NCI-H2171 (cell line): ENCODE measurements at places on chromosomes 7 and 10.

DNA sequence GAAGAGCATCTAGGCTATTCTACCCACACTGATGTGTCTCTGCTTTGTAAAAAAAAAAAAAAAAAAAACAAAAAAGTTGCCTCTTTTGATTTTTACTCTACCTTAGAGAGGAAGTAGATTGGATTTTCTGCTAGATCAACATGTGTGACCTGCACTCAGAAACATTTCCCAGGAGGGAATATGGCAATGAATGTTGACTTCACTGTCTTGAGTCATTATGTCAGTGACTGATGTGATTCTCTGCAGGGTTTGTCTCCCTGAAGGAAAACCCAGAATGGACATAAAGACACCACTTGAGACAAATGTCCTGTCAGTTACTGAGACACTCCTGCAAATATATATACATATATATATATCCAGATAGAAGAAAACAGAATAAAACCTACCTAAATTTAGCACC lies 370.3 kb downstream of the BMPER start:
- no peak for DNase-seq

DNA sequence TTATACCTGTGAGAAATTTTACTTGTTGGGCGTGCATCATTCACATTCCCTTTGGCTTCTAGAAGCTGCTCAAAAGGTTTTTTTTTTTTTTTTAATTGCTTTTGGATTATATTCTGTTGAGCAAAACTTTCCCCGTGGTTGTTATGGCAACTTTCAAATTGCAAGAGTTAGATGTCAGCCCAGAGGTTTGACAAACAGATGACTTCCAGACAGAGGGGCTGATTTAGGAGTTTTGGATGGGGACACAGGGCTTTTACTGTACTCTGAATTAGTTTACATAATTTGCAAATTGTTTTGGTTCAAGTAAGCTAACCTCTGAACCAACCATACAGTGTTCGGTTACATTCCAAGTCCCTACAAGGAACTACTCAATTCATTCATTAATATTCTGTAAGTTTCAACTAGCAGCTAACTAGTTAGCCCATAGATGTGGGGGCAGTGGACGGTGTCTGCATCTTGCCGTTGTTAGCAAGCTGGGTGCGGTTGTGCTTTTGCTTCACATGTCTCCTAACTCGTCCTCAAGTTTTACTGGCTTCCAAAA lies 66.4 kb upstream of the JAZF1 start:
- no peak for DNase-seq

- DNase-seq = no peak
Observed at GRCh38 chr7:108629651-108630400, 60.2 kb downstream of the DNAJB9 start.

DNA sequence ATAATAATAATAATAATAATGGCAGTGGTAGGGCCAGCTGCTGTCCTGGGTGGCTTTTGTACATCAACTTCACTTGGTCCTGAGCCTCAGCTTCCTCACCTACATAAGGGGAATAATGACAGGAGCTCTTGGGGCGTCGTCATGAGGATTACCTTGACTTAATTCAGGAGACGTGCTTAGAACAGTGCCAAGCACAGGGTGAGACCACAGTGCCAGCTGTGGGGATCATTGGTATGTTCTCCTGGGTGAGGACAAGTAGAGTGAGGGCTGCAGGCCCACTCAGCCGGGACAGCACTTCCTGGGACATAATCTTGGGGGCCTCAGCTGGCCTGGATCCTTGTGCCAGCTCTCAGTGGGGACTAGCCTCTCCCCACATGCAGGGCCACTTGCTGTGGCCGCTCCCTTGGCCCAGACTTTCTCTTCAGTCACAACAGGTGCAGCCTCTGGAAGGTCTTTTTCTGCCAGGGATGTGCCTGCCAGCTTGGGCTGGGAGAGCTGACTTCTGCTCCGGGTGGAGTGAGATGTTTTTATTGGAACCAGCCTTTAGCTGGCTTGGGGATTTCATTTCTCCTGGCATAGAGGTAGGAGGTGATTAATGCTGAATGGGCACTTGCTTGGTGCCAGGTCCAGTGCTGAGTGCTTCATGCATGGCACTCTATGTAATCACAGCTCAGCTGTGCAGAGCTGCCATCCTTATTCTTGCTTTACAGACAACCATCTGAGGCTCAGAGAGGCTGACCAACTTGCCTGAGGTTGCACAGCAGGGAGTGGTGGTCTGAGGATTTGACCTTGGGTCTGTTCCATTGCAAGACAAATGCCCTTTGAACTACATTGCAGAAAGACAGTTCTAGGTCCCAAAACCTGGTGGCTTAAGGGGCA lies 45.3 kb downstream of the TSPAN15 start:
- no peak for DNase-seq

DNA sequence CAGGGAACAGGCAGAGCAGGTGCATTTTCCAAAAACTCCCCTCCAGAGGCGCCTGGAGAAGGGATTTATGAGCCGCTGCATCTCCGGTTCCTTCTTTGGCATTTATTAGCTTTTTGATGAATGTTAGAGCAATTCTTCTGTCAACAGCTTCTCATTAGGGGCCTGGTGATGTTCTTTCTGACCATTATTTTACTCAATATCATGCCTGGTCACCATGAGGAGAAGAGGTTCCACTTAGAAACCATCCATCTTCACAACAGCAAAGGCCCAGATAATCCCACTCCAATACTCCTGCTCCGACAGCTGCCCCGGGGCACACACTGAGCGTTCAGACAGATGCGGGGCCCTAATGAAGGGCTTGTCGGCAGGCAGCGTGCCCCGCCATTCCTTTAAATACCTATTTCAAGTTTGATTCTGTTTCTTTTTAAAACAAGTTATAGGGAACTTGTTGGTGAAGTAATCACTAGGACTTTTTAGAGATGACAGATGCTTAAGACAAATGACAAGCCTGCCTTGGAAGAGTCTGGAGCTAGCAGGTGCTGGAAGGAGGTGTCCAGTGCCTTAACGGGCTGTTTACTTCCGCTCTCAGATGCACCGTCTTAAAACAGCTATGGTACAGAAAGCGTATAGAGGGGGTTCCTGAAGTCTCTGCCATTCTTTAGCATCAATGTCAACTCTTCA lies 31.7 kb downstream of the ECHDC3 start:
- no peak for DNase-seq

- DNase-seq = no peak
Observed at GRCh38 chr7:46133072-46133471, 212.0 kb upstream of the IGFBP3 start.

GRCh38 chr10:82377608-82378007 lies 502.6 kb downstream of the NRG3 start:
- DNase-seq = no peak

- DNase-seq = no peak
Observed at GRCh38 chr10:75941223-75941801, 509.9 kb downstream of the LRMDA start.

GRCh38 chr10:68235581-68235980 lies 3.7 kb upstream of the ATOH7 start:
- no peak for DNase-seq

DNA sequence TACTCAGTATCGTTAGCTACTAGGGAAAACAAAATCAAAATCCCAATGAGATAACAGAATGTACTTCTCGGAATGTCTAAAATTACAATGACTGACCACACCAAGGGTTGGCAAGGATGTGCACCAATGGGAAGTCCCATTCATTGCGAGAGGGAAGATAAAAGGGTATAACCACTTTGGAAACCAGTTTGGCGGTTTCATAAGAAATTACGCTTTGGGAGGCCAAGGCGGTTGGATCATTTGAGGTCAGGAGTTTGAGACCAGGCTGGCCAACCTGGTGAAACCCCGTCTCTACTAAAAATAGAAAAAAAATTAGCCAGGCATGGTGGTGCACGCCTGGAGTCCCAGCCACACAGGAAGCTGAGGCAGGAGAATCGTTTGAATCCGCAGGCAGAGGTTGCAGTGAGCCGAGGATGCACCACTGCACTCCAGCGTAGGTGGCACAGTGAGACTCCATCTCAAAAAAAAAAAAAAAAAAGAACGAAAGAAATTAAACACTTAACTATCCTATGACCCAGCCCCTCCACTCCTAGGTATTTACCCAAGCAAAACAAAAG lies 7.6 kb downstream of the HACD1 start:
- DNase-seq = peak; percentile 18

GRCh38 chr7:113768387-113768786 lies 150.4 kb downstream of the PPP1R3A start:
- no peak for DNase-seq

DNA sequence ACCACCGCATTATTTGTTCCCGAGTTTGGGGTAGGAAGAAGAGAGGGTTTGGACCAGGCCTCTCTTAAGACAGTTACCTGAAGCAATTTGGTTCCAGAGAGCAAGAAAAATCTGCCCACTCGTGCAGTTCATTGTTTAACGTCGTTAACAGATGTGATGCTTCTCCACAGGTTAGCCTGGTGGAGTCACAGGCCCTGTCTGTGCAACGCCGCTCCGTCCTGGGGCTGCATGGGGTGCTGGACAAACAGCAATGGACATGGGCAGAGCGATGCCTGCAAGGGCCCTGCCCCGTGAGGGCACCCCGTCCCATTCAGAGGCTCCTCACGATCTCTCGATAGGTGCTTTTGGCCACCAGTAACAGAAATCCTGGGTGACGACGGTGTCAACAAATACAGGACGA lies 9.7 kb downstream of the FOXL3 start:
- DNase-seq = no peak

DNA sequence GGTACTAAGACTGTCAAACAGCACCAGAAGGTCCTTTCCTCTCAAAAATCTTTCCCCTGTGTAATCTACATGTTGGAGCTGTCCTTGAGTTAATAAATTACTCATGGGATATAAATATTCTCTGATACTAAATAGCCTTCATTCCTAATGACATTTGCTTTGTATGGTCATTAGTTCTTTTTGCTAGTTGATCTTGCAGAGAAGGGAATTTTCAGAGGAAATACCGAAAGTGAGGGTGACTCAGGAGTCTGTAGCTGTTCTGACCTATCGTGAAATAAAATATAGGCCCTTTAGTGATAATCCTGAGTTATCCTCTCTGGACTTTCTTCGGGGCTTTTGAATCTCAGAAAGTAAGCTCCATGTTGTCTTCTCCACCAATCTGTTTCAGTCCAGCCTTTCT lies 19.4 kb upstream of the CLDN12 start:
- no peak for DNase-seq

DNA sequence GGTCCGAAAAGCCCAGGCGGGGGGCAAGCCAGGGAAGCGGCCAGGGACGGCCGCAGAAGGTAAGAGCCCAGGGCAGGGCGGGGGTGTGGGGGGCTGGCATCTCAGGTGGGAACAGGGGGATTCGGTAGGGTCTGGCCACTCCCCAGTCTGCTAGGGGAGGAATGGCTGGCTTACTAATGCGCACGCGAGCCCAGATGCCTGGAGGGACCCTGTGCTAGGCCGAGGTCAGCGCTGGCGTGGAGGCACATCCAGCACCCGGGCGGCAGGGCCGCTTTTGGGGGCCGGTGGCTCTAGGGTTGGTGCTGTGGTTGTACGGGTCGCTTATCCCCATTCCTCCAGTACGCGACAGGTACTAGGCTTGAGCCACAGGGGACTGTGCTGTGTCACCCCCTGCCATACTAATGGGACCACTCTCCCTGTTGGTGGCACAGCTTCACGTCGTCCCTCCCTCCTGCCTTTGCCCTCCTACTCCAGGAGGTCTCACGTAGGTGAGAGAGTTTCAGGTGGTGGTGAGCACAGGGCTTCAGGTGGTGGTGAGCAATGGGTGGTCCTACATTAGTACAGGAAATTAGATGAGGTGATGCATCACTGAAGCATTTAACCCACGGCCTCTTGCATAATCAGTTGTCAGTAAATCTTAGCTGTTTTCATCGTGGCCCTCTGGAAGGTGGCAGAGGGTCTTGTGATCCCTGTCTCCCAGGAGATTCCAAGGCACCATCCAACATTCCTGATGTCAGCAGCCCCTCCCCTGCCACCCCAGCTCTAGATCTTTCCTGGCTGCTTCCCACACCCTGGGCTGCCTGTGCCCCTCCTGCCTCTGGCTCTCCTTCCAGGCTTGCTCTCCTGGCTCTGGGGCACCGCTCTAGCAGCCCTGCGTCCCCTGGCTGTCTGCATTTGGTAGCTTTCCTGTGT lies 971 bp downstream of the AEBP1 start:
- DNase-seq = no peak

- no peak for DNase-seq
Observed at GRCh38 chr7:73625276-73625675, 954 bp upstream of the MLXIPL start.

DNA sequence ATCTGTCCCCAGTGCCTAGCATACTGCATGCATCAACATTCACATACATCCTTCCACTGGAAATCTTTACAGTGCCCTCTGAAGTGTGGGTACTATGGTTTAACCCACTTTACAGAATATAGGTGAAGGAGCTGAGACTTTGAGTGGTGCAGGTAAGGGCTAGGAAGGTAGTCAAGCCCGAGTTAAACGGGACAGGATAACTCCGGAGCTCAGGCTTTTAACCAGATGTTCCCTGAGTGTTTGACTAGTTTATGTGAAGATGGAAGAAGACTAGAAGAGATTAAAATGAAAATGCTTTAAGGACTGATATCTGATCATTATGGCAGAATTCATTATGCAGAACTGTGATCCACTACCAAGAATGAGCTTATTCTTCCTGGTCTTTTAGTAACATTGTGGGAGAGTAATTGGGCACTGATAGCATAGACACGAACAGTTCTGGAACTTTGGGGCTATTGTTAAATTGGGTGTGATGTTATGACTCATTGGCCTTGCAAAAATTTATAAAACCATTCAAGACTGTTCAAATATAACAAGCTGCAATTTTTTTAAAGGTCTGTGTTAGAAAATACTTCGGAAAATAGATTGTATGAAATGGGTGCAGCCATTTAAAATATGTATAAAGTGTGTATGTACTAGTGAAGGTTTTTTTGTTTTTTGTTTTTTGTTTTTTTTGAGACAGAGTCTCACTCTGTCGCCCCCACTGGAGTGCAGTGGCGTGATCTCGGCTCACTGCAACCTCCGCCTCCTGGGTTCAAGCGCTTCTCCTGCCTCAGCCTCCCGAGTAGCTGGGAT lies 4.4 kb downstream of the CUL1 start:
- DNase-seq = no peak

DNA sequence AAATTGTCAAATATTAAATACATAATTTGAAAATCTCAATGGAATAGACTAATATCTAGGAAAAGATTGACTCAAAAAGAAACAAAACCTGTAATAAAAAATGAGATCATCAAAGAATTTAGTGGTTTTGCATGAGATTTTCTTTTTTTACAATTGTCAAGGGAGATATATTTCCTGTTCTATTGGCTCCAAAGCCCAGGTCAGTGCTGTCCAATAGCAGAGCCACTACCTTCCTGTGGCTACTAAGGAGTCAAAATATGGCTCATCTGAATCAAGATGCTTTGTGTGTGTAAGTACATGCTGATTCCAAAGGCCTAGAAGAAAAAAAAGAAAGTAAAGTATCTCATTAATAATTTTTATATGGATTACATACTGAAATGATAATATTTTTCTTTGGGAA lies 191.9 kb downstream of the C7orf25 start:
- no peak for DNase-seq

GRCh38 chr10:91389636-91390512 lies 20.3 kb upstream of the HECTD2 start:
- DNase-seq = peak; percentile 52
